ENCODE measurements at places on chromosomes 12 and 14. TPM values are rescaled to one million over a fixed set of nuclear protein-coding genes. Genes with fewer than 3 reads are reported as not detected.
A peak's percentile ranks its signal among the peaks of the same experiment; 100 is the strongest.

- no peak for DNase-seq
Observed at GRCh38 chr14:27318774-27319420, 721.1 kb upstream of the NOVA1 start.

- no peak for DNase-seq
Observed at GRCh38 chr12:25997201-25997963, 38.9 kb downstream of the RASSF8 start.

SLC25A21 gene
- total RNA-seq: 0.77 TPM

DNA sequence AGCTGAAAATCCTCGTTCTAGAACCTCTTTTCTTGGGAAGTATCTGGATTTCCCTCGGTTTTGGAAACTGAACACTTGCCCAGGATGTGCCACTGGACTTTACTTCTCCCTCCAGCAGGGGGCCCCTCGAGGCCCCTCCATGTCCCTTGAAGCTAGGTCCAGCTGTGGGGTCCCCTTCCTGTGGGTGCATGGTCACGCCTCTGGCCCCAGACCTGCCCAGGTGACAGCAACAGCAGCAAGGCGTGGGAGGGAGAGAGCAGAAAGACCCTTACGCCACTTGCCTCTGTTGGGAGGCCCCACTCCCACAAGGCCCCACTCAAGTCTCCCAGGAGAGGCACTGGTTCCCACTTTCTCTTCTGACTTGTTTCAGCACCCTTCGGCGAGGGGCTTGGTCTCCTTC lies 3.1 kb downstream of the SLC25A29 start:
- no peak for DNase-seq

CCDC175 gene
- total RNA-seq: not detected

DNA sequence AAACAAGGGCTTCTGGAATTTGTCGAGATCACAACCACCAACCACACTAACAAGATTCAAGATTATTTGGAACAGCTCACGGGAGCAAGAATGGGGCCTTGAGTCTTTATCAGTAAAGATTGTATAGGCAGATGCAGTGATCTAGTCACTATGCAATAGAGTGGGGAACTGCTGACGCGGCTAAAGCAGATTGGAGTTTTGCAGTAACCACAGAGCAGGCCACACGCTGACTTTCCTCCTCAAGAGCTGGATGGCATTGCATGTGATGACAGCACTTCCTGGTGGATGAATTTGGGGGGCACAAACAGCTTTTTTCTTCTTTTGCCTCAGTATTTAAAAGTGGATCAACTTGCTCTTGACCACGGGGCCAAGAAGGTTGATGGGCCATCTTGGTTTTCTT lies 46.0 kb downstream of the KCNK13 start:
- no peak for DNase-seq

DNA sequence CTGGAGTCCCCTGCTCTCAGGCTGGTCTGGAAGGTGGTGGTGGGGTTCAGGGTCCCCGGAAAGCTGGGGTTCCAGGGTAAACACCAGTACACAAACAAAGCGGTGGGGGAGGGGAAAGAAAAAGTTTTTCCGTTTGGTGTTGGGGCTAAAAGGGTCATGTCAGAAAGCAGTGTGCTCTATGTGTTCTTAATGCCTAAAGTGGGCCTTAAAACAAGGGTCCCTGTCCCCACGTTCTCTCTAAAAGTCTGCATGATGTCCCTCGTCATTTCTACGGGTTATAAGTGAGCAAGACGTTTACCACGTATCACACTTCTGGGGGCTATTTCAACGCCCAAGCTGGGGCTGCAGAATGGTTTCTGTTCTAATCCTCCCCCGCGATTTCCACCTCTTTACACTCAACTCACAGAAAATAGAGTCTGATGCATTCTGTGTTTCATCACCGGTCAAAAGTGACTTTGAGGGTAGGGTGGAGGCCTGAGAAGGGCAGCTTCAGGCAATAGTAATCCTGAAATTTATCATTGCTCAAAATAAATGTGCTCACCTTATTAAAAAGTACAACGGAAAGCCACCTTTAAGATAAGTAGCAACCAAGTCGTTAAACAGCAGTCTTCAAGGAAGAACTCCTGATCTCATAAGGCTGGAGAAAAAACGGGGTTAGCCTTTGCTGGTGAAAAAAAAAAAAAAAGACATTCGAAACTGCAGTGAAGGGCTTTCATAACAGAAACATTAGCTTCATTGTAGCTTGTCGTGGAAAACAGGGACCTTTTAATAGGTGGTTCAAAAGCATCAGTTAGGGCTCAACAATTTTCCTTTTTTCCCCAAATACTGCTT lies 63.9 kb upstream of the PTGR2 start:
- no peak for DNase-seq

SYNE2 gene
- 96.3 TPM for total RNA-seq

DNA sequence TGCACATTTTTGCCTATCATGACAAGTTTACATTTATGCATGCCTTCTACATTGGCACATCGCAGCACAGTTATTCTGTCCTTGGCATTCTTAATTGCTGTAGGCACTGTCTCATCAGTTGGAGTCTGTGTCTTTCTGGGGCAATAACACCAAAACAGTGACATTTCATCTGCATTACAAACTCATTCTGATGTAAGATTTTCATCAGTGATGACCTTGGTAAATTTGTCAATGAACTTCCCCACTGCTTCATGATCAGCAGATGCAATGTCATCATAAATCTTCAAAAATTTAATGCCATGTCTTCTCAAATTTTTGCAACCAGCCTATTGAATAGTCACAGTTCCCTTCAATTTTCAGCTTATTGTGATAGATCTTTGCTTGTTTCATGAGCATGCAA lies 85.5 kb downstream of the CAPZA3 start:
- DNase-seq: no peak

GRCh38 chr12:127648321-127648720 lies 618.6 kb upstream of the TMEM132C start:
- no peak for DNase-seq

DNA sequence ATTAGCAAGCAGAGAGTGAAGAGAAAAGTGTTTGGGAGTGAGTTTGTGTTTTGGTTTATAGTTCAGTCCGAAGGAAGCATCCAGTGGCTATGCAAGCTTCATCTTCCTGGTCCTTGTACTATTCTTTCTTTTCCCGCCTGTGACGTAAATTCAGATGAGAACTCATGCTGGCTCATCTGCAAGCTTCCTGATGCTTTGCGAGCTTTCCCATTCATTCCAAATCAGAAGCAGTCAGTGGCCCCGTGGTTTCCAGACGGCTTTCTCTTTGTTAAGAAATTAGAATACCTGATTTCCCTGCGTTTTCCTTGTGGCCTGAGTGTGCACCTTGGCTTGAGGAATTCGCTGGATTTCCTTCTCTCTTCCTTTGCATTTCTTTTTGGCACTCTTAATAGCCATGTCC lies 89.5 kb downstream of the TESC start:
- DNase-seq: no peak

GRCh38 chr12:84842406-84843013 lies 70.1 kb downstream of the SLC6A15 start:
- DNase-seq: no peak

SYCP3 gene
- not detected for total RNA-seq

DNA sequence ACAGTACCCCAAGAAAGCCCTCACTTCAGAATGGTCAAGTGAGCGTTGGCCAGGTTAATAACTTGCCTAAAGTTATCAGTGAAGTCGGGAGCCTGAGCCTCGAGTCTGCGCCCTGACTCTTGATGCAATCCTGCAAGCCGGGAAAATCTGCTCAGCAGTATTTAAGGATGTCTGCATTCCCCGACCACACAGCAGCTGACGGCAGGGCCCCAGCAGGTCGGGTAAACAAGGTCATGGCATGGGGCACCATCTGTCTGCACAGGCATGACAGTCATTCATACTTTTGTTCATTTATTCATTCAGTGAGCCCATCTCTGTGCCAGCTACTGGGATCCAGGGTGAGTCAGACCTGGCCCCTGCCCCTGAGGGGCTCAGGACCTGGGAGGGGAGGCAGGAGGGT lies 11.1 kb downstream of the ABCB9 start:
- DNase-seq: no peak

GRCh38 chr12:68007466-68007865 lies 18.2 kb downstream of the IFNG-AS1 start:
- DNase-seq: no peak

TPPP2 gene
- total RNA-seq: 0.44 TPM

GRCh38 chr12:8048906-8049305 lies 16.4 kb downstream of the FOXJ2 start:
- no peak for DNase-seq

GRCh38 chr12:78386871-78387270 lies 477.7 kb upstream of the SYT1 start:
- DNase-seq: no peak

DNA sequence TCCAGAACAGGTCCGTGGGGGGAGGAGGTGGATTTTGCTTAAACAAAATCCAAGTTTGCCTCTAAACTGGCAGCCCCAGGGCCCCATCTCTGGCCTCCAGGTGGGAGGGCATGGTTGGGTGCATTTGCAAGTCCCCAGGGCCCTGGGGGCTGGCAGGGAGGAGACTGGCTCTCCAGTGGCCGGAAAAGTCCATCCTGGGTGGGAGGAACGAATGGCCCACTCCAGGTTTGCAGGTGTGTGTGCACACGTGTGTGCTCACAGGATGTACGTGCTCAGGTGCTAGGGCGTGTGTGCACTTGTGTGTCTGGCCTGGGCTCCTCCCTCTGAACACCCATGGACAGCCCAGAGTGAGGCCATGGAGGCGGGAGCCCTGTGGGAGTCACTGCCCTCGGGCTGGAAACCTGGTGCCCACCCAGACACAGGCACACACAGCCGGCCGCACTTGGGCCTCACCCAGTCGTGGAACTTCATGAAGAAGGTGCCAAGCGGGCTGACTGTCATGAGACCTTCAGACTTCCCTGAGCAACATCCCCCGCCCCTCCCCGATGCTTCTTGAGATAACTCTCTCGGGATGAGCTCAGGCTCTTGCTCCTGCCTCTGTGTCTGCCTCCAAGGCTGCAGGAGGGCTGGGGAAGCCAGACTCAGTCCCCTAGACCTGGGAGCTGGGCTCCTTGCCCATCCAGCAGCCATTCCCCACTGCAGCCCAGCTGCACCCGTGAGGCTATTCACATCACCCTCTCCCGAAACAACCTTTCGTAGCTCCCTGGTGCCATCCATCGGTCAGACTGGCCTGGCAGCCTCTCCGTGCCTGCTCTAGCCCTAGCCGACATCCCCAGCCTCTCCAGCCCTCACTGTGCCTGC lies 9.4 kb downstream of the AHNAK2 start:
- DNase-seq: peak; percentile 36

GRCh38 chr14:79483477-79484388 lies 727.6 kb downstream of the DIO2 start:
- no peak for DNase-seq

GRCh38 chr12:131357920-131358319 lies 353.0 kb upstream of the SFSWAP start:
- DNase-seq: no peak

All from left cardiac atrium (tissue), 4 donors.